Renal cortical epithelial cell (primary cell): ENCODE measurements at places on chromosomes 1 and 21. TPM values are rescaled to one million over a fixed set of nuclear protein-coding genes. Genes with fewer than 3 reads are reported as not detected.

Gene HEYL
- total RNA-seq = 0.10 TPM in 1 of 2 replicates, not detected in the other

Gene CR1L
- not detected in 2 replicates for total RNA-seq

Gene SV2A
- 1.6 and 1.7 TPM in 2 replicates for total RNA-seq

- peak; percentile 41 for DNase-seq
Measured at GRCh38 chr1:227370533-227371254, 52.4 kb upstream of the CDC42BPA start.

DNA sequence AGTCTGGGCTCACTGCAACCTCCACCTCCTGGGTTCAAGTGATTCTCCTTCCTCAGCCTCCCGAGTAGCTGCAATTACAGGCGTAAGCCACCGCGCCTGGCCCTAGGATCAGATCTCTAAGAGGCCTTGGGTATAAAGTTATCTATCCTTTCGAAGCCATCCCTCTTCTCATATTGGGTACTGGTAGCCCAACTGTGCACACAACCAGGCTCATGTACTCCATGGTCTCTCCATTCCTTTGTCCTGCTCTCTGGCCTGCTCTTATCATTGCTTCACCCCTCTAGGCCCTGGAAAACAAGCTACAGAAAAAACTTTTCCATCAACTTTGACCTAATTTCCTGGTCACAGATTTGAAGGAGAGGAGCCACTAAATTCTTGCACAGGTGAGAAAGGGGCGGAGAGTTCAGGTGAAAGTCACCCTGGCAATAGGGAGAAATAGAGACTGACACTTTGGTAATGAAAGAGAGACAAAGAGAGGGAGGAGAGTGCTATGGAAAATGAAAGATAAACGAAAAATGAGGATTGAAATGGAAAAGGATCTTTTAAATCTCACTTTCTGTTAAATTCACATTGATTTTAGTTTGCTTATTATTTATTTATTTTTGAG, 6.0 kb downstream of the TXNIP start:
- peak; percentile 62 for DNase-seq

GRCh38 chr1:25978403-25978802, 19.5 kb downstream of the PAFAH2 start:
- DNase-seq = no peak

DNA sequence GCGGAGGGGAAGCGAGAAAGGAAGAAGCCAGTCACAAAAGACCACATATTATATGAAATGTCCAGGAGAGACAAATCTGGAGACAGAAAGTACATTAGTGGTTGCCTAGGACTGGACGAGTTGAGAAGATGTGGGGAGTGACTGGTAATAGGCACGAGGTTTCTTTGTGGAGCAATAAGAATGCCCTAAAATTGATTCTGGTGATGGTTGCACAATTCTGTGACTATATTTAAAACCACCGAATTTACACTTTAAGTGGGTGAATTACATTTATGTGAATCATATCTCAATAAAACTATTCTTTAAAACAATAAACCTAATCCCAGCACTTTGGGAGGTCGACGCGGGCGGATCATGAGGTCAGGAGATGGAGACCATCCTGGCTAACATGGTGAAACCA, 63.1 kb downstream of the ZNF281 start:
- DNase-seq = no peak

DNA sequence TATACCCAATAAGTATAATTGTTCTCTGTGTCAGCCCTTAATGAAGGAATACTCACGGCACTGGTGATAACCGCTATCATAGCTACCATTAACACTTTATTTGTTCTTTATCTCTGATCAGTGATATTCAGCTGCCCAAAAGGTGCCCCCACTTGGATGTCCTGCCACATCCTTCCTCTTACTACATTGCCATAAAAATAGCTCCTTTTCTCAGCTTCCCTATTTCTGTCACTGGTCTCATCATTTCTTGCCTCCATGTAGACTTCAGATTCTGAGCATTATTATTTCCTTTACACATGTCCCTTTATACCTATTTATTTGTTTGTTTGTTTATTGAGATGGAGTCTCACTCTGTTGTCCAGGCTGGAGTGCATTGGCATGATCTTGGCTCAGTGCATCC, 2.7 kb upstream of the RAB29 start:
- no peak for DNase-seq
